Activated T-cell treated with anti-CD3 and anti-CD28 coated beads for 24 hours (primary cell): ENCODE measurements at places on chromosomes 1 and 21.

DNA sequence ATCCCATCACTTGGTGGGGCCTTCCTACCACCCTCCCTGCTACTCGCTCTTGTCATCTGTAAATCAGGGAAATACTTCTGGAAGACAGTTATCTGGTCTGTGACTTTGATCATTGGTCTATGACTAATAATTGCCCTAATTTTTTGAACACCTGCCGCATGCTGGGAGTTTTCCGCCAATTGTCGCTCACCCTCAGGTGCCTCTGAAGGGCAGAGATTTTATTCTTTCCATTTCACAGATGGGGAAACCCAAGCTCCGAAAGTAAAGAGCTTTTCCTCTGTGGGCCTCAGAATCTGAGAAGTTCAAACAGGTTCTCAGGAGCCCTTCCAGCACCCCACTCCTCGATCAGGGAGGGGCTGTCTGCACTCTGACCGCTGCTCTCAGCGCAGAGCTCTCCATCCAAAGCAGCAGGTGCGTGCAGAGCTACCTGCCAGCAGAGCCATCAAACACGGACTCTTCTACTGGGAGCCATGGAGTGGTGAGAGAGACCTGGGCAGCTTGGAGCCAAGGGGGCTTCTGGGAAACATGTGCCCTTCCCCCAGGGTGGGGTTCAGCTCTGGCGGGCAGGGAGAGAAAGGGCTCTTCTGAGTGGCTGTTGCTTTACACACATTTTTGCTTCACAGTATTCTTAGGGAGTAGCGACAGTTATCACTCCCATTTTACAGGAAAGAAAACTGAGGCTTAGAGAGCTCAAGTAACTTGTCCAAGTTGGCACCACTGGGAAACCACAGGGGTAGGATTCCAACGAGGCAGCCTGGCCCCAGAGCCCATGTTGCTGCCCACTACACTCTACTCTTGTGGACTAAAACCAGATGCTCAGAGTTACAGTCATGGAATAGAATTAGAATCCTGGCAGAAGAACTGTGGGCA lies 5.8 kb upstream of the RUNX3 start:
- no peak for DNase-seq

GRCh38 chr1:53638360-53639035 lies 100.5 kb downstream of the GLIS1 start:
- no peak for DNase-seq

- DNase-seq, result no peak
These were observed 179.6 kb upstream of the CAMK1G start for GRCh38 chr1:209403921-209404320.

GRCh38 chr1:16183179-16183578 lies 27.3 kb upstream of the EPHA2 start:
- no peak for DNase-seq

GRCh38 chr1:47611992-47612391 lies 174.1 kb downstream of the FOXD2 start:
- DNase-seq, result no peak

- no peak for DNase-seq
These were observed 375.3 kb downstream of the DUSP10 start for GRCh38 chr1:221366495-221367110.

GRCh38 chr1:207459008-207459407 lies 4.9 kb downstream of the CR2 start:
- no peak for DNase-seq

DNA sequence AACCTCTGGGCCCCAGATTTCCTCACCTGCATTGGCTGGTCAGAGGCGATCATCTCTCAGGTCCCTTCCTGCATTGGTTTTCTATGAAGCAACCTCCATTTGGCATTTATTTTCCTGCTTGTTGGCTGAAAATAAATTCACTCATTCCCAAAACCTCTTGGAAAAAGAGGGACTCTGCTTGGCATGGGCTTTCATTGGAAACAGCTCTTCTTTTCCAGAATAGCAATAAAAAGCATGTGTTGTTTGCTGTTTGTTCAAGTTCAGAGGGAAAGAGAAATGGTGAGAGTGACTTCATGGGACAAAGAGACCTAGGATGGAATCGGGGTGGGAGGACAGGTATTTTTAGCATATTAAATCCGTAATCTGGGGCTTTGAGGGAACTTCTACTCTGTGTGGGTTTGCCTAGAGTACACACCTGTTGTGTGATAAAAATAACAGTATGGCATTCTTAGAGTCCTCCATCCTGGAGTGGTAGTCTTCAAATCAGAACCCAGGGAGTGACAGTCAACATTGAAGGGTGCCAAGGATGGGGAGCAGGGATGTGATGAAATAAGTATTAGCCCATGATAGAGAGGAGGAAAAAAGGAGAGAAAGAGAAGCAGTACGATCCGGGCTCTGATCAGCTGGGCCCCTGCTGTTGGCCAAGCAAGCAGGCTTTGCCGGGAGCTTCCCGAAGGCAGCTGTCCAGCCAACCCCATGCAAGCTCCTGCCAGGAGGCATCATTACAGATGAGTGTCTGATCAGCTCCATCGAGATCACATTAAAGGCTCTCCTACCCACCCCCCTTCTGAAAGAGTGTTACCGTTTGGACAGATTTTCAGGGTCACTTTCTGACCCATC lies 131.9 kb upstream of the NFIA start:
- DNase-seq, result no peak
